Fibroblast of gingiva (primary cell): ENCODE measurements at places on chromosomes 3 and 15.

DNA sequence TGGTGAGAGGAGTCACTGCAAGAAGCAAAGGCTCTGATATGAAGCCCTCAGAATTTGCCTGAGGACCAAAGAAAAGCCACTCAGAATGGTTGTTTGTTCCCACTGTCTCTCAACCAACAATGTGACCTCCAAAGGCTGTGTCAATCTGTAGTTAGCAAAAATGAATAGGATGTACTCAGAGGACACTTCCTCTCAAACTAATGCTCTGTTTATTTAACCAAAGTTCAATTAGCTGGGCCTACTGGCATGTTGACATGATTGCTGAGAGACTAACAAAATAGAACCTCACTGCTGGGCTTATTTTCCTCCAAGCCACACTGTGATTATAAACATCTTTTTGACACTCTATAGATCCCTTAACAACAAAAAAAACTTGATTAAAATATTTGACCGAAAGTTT lies 522.5 kb downstream of the OCA2 start:
- DNase-seq = no peak

DNA sequence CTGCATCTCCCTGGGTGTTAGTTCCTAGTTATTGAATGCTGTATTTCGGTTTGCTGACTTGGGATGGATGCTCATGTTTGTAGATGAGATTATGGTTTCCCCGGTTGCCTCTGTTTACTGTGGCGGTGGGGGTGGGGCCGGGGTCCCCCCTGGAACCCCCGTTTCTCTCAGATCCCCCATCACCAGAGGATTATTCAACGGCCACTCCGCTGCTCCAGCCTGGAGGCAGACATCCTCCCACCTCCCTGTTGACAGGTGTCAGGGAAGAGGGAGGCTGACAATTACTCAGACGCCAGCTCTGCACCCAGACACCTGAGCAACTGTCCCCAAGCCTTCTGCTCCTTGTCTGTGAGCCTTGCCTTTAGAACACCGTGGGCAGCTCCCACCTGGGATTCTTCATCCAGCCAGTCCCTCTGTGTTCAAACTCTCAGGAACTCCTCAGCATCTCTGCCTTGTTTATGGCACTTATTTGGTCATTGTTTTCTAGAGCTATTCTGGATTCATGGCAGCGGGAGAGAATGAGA lies 95.9 kb upstream of the PRR20G start:
- no peak for DNase-seq

DNA sequence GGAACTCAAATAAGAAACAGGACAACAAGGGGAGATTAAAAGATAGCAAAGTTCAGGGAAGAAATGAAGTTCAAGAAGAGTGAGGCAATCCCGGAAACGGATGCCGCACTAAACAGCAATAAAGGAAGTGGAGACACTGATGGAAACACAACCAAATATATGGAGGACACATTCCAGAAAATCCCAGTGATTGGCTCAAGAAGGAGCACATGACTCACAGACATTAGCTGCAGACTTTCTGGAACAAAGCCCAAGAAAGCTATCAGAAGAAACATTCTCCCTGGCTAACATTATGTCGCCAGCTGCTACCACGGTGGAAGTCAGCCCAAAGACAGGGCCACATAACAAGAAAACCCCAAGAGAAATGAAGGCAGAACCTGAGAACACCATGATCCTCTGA lies 18.1 kb upstream of the VGLL4 start:
- peak; percentile 67 for DNase-seq

DNA sequence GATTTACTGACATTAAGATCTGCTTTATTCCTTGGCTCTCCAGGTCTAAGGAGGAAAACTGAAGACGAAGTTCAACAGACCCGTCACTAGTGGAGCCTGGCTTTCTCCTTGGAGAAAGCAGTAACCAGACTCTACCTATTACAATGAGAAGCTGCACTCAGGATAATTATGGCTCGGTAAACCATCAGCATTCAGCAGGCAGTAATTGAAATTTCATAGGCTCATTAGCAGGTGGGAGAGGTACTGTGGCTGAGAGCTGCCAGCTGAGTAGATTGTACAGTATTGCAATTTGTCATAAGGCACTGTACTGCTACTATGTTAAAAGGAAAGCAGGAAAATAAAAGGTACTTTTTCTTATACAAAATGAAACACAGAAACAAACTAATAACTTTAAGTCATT lies 51.2 kb downstream of the CHAC1 start:
- DNase-seq = no peak

- peak; percentile 41 for DNase-seq
Observed at GRCh38 chr3:48695393-48695753, 9.7 kb upstream of the NCKIPSD start.

DNA sequence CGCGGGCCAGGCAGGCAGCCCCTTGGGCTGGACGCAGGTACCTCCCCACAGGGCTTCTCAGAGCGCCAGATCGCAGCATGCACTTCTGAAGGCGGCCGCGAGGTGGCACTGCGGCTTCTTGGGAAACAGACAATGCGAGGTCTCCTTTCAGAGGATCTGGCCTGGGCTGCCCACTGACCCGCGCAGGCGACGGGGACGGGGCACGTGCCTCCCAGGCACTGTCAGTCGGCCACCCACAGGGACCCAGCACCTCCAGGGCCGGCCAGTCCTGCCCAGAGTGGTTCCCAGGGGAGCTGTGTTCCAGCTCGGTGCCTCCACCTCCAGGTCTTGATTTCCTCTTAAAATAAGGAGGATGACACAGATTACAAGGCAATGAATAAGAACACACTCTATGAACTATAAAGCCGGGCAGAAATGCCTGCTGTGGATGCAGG lies 24.4 kb upstream of the TXNRD3 start:
- peak; percentile 61 for DNase-seq

DNA sequence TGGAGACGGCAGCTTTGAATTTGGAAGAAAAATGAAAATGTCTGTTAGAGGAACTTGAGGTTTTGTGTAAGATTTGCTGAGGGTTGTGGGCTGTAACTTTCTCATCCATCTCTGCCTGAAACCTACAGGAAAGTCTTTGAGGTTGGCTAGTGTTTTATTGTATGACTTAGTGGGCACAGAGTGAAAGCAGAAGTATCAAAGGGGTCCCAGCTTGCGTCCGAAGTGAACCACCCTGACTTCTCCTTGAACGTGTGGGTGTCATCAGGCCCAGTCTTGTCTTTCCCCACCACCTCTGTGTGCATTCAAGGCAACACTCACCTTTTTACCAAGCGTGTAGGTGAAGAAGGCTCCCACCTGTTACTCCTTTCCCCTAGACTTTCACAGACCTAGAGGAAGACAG lies 682.1 kb upstream of the CFAP20DC start:
- no peak for DNase-seq
